Motor neuron (in vitro differentiated cells): ENCODE measurements at places on chromosomes 16 and 17. TPM values are rescaled to one million over a fixed set of nuclear protein-coding genes. Genes with fewer than 3 reads are reported as not detected.

DNA sequence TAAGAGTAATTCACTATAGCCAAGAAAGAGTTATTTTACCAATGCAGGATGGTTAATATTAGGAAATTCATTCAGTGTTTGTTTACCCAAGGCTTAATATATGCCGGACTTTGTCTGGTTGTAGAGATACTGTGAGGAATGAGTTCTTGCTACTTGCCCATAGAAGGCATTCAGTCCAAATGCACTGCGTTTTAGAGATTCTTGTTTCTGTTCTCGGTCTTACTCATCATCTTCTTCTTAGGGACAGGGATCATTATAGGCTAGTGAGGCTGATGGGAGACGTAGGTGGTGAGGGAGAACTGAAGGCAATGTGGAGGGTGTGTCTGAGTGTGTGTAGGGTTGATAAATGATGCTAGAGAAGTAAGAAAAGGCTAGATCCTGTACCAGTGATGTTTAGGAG, 90.7 kb downstream of the OR1D5 start:
- ATAC-seq: no peak

DNA sequence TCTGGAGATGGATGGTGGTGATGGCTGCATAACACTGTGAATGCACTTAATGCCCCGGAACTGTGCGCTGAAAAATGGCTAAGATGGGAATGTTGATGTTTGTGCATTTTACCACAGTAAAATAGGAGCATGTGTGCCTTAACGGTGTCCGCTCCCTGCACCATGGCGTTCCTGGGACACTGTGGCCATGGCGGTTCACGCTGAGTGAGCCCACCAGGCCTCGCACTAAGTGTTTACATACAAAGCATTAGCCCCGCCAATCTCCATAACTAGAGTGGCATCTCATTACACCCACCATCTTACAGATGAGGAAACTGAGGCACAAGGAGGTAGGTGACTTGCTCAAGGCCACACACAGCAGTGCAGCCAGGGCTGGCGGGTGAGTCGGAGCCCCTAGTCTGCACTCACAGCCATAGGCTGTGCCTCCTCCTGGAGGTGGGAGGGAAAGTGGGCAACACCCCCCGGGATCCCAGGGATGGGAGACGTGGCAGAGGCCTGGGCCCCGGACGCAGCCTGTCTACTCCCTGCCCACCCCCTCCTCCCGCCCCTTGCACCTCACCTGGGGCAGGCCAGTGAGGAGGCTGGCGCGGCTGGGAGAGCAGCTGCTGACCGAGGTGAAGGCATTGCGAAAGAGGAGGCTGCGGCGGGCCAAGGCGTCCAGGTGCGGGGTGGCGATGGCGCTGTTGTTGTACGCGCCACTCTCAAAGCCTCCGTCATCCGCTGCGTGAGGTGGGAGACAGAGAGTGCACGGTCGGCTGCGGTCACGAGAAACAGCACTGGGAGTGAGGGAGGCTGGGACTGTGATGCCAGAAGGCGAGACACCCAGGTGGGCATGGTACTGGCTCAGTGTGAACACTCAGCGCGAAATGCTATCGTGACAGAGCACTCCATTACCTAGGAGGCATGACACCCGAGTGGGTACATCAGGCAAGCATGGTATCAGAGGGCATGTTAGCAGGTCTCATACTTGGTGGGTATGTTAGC, 3.4 kb downstream of the SGSH start:
- no peak for ATAC-seq

Gene HOXB2
- total RNA-seq: 9.1 and 9.3 TPM in 2 replicates

Gene ZPBP2
- not detected in 2 replicates for total RNA-seq

Gene OR3A3
- 0.10 and 0.14 TPM in 2 replicates for total RNA-seq
